Activated T-helper 1 cell treated with anti-CD3 and anti-CD28 coated beads, Interleukin-2, amount 50 U/mL, for 16 hours (primary cell): ENCODE measurements at places on chromosomes 1 and 21.

DNA sequence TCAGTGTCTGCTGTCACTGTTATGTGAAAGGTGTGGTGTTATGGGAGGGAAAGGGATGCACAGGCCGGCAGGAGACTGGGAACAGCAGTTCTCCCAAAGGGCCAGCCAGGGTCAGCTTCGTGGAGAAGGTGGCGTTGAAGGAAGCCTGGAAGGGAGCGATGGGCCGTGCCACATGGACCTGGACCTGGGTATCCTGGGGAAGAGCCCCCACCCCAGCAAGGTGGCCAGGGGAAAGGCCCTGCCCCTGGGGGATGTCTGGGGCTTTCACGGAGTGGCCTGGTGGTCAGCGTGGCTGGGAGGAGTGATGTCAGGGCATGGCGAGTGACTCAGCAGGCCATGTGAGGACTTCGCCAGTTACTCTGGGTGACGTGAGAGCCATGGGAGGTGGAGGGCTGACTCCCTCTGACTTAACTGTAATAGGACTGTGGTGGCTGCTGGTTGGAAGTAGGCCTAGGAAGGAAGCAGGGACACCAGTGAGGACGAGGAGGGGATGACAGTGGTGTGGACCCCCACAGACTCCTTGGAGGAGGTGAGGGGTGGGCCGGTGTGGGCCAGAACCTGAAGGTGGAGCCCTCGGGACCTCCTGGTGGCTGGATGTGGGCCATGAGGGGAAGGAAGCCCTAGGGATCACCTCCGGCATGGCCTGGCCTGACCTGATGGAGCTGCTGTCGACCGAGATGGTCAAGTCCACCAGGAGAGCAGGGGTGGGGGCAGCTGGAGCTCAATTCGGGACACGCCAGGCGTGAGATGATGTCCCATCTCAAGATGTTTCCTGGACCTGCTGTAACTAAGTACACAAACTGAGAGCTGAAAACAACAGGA lies 54.5 kb downstream of the BACE2 start:
- DNase-seq: no peak

GRCh38 chr1:94385308-94385929 lies 32.8 kb upstream of the ABCD3 start:
- no peak for DNase-seq

DNA sequence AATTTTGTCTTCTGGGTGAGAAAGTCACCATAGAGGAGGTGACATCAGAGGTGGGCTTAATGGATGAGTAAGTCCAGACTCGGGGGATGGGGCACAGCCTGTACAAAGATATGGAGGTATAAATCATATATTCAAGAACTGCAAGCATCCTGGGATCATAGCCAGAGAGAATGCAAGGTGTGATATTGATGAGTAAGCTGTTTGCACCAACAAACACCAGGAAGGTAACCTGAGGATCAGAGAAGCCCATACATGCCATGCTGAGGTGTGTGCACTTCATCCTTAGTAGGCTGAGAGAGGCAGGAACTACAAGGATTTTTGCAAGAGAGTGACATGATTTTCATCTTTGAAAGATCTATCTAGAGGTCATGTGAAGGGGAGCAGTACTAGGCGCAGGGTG lies 306.4 kb downstream of the HHAT start:
- no peak for DNase-seq

- no peak for DNase-seq
These were observed 24.2 kb upstream of the CACNA1E start for GRCh38 chr1:181459067-181459466.

- DNase-seq: no peak
These were observed 11.4 kb upstream of the KLHL12 start for GRCh38 chr1:202938287-202938925.

GRCh38 chr1:46512135-46512791 lies 22.6 kb downstream of the DMBX1 start:
- no peak for DNase-seq

GRCh38 chr1:8866792-8867415 lies 11.6 kb downstream of the ENO1 start:
- no peak for DNase-seq

DNA sequence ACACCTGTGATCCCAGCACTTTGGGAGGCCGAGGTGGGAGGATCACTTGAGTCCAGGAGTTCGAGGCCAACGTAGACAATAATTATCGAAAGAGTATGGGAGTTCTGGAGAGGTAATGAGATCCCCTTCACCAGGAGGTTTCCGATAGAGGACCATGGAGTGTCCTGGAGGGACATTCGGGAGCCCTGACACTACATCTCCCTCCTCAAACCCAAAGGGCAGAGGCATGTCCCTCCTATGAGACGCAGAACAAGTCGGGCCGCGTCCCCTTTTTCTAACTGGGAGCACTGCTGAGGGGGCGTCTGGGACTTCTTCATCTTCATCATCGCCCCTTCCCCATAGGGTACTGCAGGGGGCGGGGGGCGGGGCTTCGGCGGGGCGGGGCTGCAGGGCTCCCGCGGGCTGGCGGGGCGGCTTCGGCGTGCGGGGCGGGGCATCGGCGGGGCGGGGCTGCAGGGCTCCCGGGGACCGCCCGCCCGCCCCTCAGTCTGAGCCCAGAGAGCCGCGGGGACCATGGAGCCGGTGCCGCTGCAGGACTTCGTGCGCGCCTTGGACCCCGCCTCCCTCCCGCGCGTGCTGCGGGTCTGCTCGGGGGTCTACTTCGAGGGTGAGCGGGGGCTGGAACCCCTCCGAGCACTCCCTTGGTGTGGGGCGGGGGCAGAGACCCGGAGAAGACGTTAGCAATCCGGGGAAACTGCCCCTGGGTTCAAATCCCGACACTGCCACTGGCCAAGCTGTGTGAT lies at the start of gene THEMIS2:
Gene THEMIS2 (plus strand): TSS at position 486 of the 743 bp plus-strand sequence. CDS start 28 bp downstream, at position 514.
- DNase-seq: peak; percentile 72

- no peak for DNase-seq
These were observed 106.8 kb downstream of the ESRRG start for GRCh38 chr1:216616425-216616824.

- no peak for DNase-seq
These were observed 142.6 kb upstream of the GJB5 start for GRCh38 chr1:34612091-34612827.

DNA sequence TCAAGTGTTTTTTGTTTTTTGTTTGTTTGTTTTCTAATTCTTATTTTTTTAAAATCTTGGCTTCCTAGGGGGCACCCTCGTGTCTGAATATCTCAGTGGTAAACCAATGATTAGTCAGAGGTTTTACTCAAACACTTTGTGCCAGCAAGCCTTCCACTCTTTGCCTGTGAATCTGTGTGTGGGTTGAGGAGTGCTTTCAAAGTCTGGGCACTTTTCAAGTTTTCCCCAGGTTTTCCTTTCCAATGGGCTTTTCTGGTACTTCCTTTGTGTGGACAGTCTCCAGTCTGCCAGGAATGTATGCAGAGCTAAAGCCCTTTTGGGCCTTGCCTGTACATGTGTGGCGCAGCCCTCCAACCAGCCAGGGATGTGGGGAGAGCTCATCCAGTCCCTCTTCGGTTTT lies 9.7 kb upstream of the PPIE start:
- no peak for DNase-seq

GRCh38 chr1:57597036-57597435 lies 173.2 kb upstream of the DAB1 start:
- DNase-seq: no peak

GRCh38 chr1:243421784-243422183 lies 165.9 kb downstream of the SDCCAG8 start:
- DNase-seq: no peak

- no peak for DNase-seq
These were observed 2.8 kb downstream of the TGFB2 start for GRCh38 chr1:218347723-218348627.

DNA sequence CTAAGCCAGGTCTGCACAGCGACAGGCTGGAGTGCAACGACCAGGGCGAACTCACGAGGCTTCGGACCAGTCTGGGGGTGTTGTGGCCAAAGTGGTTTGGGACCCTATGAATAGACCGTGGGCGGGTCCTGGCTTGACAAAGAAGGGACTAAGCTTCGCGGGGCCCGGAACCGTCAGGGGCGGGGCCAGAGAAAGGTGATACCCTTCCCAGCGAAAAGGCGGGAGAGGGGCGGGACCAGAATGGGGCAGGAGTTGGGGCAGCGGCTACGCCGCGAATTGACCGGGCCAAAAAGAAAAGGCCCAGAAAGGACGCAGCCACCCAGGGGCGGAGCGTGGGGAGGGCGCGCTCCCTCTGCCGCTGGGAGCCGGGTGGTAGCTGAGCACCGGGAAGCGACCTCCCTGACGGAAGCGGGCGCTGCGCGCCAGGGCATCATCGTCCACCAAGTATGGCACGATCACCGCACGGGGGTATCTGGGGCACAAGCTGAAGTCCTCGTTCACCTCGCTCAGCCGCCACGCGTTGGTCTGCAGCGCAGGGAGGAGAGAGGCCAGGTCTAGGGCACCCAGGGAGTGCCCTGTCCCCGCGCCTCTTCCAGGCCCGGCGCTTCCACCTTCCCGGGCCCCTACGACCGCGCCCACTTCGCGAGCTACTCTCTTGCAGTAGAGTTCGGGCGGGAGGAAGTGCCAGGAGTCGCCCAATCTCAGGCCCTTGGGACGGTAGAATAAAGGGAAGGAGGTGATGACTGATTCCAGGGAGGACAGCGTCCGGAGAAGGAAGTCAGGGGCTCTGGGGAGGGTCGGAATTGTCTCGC lies 6.7 kb upstream of the FAM167B start:
- DNase-seq: peak; percentile 45

GRCh38 chr1:165389609-165390008 lies 33.1 kb upstream of the LMX1A start:
- no peak for DNase-seq

- DNase-seq: no peak
These were observed 58.1 kb upstream of the SH3GLB1 start for GRCh38 chr1:86646256-86646655.

DNA sequence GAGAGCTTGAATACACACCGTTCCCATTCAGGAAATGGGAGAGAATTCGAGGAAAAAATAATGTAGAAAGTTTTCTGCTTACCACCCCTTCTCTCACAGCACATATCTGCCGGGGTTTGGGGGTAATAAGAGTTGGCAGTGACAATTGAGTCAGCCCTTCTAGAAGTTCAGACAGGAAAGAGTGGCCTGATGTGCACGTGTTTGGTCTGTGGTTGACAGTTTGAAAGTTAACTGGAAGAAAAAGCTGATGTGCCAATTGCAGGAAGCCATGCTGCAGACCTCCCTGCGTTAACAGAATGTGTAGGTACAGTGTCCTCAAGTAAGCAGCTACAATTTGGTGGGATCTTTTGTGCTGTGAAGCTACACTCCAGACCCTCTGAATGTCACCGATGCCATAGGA lies 50.9 kb downstream of the DHX9 start:
- no peak for DNase-seq

GRCh38 chr1:59410457-59410856 lies 113.6 kb downstream of the FGGY start:
- DNase-seq: no peak

DNA sequence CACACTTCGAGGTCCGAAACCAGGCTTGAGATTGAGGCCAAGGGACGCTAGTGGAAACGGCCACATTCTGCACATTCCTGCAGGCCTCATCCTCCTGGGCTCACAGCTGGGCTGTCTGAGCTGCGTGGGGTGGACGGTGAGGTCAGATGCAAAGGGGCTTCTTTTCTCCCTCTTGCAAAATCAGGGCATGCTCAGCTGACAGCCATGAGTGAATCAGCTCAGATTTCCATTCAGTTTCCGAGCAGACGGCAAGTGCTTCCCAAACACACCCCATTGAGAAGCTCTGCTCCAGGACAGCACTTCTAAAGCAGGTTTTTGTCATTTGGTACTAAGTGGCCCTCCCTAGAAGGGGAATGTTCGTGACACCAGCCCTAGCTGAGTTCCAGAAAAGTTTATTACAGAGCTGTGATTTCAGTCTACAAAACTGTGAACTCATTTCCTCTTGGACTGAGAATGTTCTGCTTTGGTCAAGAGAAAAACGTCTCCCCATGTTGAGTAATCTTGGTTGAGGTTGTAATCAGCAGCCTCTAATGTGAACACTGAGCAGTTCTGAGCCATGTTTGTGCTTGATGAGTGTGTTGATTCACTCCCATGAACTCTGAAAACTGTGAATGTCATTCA lies 10.0 kb downstream of the PDPN start:
- no peak for DNase-seq

DNA sequence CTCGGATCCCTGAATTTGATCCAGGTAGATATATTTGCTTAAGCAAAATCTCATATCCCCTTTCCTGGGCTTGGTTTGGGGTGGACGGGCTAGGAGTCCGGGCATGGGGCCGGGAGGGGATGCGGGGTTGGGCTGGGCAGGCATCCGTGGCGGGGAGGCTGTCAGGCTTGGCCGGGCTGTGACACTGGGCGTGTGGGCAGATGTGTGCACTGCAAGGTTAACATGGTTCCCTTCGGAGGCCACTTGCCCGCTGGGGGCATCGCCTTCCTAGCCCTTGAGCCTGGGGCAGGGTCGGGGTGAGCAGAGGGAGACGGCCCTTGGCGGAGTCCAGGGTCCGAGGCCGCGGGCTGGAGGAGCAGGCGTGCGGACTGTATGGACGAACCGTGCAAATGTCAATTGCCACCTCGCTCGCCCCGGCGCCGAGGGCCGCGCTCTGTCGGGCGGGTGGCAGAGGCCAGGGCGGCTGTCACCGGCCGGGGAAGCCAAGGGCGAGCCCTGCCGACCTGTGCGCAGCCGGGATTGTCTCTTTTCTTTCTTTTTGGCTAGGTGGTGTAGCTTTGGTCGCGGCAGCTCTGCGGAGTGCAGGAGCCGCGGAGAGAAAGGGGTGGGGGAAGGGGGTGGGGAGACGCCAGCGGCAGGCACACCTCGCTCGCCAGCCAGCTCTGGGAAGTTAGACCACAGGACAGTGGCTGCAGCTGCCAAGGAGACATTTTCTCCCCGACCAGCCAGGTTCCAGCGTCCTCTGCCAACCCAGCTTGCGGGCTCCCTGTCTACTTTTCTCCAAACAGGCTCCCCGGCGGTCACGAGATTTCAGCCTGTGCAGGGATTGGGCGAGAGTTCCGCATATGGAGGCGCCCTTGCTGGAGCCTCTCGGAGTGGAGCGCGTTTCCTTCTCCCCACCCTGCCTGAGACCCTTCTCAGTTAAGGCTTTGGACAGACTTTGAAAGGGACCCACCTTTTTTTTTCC lies 1.3 kb downstream of the RCOR3 start:
- peak; percentile 35 for DNase-seq

GRCh38 chr1:78843546-78843945 lies 163.0 kb downstream of the ADGRL4 start:
- DNase-seq: no peak

- DNase-seq: no peak
These were observed 1.2 kb upstream of the FAAP20 start for GRCh38 chr1:2195785-2196184.

- no peak for DNase-seq
These were observed 8.4 kb downstream of the LUZP1 start for GRCh38 chr1:23159963-23160877.

DNA sequence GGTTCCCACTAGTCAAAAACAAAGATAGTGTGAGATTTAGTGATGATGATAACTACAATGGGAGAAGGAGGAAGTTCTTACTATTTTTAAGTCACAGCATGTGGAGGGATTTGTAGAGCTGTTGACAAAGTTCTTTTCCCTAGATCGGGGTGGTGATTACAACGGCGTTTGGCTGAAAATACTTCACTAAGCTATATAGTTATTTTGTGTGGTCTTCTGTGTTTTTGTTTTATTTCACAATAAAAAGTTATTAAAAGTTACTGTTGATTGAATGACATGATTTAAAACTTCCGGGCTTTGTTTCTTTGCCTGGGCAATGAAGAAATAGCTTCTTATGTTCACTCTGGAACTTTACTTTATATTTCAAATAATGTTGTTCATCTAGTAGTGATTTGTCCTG lies 47.3 kb upstream of the SSX2IP start:
- no peak for DNase-seq
